ENCODE measurements at places on chromosomes 7 and 10. TPM values are rescaled to one million over a fixed set of nuclear protein-coding genes. Genes with fewer than 3 reads are reported as not detected.

The PIK3CG gene
- 3.6 TPM for total RNA-seq

DNA sequence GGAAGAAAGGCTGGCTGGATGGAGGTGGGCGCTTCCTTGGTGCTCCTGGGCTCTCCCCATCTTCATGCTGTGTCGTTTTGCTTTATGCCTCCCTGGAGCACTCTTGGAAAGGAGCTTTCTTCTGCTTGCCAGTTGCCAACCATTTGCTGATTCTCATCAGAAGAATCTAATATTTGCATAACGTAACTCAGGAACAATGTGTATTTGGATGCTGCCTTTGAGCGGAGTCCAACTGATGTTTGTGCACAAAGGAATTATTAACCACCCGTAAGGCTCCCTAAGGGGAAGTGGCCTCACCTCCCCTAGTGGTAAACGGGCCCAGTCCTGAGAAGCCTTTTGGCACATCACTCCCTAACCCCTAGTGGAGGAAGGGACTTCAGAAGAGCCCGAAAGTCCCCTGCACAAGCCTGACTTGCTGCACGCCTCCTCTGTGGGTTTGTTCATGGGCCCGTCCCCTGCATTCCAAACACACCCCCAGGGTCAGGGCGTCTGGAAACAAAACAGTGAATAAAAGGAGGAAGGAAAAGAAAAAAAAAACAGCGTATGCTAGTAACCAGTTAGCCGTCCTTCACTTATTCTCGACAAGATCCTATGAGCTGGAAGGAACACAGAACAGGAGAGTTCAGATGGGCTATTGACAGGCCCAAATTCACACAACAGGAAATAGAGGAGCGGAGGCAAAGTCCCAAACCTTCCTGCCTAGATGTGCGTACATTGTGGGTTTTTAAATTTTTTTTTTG lies 602.2 kb downstream of the LRMDA start:
- no peaks in the 10 kb centered on the region for H3K4me1 ChIP-seq
- no peaks in the 10 kb centered on the region for H3K36me3 ChIP-seq
- H3K4me3 ChIP-seq: no peak overlapping the region
- no peak for DNase-seq
- peaks cover 2% of the 10 kb centered on the region for H3K27me3 ChIP-seq

DNA sequence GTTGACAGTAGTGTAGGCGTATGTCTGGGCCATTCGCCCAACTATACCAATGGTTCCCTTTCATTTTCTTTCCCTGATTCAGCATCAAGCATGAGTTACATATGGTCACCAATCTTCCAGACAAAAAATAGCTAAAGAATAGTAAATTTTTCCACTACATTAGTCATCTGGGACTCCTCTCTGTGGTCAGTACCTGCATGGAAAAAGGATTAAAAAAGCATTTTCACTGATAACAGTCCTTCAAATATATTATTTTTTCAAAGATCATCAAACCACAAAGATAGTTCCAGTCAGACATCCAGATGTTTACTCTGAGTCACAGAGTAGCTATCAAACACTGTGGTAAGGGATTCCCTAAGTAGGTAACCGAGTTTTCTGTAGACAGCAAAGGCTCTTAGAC lies 302.6 kb upstream of the SEMA3D start:
- no peaks in the 10 kb centered on the region for H3K27me3 ChIP-seq
- H3K4me3 ChIP-seq: no peak overlapping the region
- no peak for DNase-seq
- H3K4me1 ChIP-seq: no peaks in the 10 kb centered on the region
- H3K36me3 ChIP-seq: no peaks in the 10 kb centered on the region
- no peak overlapping the region for H3K27ac ChIP-seq

The PRRT4 gene
- total RNA-seq: not detected

GRCh38 chr10:73941300-73941699 lies 30.4 kb downstream of the PLAU start:
- no peak overlapping the region for H3K27ac ChIP-seq
- H3K27me3 ChIP-seq: no peaks in the 10 kb centered on the region
- H3K4me1 ChIP-seq: peaks cover 5% of the 10 kb centered on the region
- H3K4me3 ChIP-seq: no peak overlapping the region
- no peaks in the 10 kb centered on the region for H3K36me3 ChIP-seq
